ENCODE measurements at places on chromosomes 3 and 15. TPM values are rescaled to one million over a fixed set of nuclear protein-coding genes. Genes with fewer than 3 reads are reported as not detected.

- no peak for DNase-seq
- no peaks in the 10 kb centered on the region for H3K27me3 ChIP-seq
- no peak overlapping the region for H3K4me3 ChIP-seq
- H3K4me1 ChIP-seq, result no peaks in the 10 kb centered on the region
Observed at GRCh38 chr15:71485094-71485693, 325.2 kb upstream of the NR2E3 start.

The FAM81A gene
- total RNA-seq, result 27.3 TPM

DNA sequence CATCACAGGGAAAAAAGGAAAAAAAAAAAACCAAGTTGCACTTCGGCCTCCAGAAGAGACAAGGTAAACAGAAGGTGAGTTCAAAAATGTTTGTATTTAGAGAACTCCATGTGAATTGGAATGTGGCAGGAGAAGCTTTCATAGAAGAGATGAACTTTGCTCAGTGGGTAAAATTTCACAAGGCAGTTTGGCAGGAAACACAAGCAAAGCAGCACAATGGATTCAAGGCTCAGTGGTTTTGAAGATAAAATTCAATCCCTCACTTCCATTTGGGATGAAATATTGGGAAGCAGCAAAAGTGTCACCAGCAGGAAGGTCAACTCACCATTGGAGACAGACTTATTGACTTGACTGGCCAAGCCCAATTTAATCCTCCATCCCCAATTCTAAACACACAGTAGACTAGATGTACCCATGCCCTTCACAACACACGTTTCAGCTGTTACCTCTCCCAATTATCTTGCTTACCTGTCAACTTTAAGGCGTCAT lies 256.7 kb upstream of the ICE2 start:
- H3K4me1 ChIP-seq, result peaks cover 3% of the 10 kb centered on the region
- no peak overlapping the region for H3K27ac ChIP-seq
- no peak for DNase-seq
- H3K27me3 ChIP-seq, result no peaks in the 10 kb centered on the region

DNA sequence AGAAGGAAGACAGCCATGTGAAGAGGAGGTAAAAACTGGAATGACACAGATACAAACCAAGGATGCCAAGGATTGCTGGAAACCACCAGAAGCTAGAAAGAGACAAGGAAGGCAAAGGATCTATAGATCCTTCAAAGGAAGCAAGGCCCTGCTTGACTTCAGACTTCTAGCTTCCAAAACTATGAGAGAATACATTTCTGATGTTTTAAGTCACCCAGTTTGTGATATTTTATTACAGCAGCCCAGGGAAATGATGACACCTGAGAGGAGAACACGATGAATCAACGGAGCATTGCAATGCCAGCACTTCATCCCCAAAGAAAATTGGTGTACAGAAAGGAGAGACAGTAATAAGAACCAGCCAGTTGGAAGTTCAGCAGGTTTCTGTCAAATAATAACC lies 116.3 kb downstream of the MAGI1 start:
- H3K27me3 ChIP-seq, result no peaks in the 10 kb centered on the region
- no peak for DNase-seq
- no peaks in the 10 kb centered on the region for H3K36me3 ChIP-seq
- H3K27ac ChIP-seq, result no peak overlapping the region
- H3K4me3 ChIP-seq, result no peak overlapping the region

The TGM4 gene
- total RNA-seq, result not detected

DNA sequence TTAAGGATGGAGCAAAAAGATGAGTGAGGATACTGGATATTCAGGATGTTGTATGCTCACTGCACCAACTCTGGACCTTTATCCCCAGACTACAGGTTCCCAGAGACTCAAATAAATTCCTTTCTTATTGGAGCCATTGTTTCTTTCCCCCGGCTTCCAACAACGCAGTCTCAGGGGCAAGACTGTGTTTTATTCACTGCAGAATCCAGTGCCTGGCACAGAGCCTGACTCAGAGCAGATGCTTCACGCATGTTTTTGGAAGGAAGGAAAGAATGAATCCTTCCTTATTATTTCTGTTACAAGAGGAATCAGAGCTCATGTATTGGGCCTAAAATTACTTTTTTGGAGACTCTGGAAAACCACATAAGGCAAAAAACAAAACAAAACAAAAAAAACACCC lies 96.0 kb upstream of the VGLL4 start:
- no peaks in the 10 kb centered on the region for H3K4me1 ChIP-seq
- H3K36me3 ChIP-seq, result no peaks in the 10 kb centered on the region
- no peak for DNase-seq
- no peak overlapping the region for H3K4me3 ChIP-seq
- no peak overlapping the region for H3K27ac ChIP-seq
- H3K27me3 ChIP-seq, result no peaks in the 10 kb centered on the region

DNA sequence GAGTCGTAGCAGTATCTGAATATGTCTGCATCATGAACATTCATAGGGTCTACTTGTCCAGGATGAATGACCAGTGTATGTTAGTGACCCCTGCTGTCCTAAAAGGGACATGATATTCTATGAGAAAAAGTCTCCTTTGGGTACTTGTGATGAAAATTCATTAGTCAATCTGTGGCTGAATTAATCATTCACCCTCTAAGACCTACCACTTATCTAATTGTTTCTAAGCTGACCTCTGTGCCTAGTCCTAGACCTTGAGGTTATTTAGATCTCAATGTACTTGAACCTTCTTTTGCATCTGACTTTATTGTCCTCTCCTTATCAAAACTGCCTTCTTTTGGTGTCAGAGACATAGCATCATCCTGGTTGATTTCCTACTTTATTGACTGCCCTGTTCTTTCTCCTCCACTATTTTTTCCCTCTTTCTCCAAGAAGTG lies 799.3 kb downstream of the DIPK2A start:
- H3K27ac ChIP-seq, result no peak overlapping the region
- H3K27me3 ChIP-seq, result no peaks in the 10 kb centered on the region
- no peak overlapping the region for H3K4me3 ChIP-seq
- peak; percentile 44 for DNase-seq
- H3K36me3 ChIP-seq, result no peaks in the 10 kb centered on the region
- H3K4me1 ChIP-seq, result no peaks in the 10 kb centered on the region

DNA sequence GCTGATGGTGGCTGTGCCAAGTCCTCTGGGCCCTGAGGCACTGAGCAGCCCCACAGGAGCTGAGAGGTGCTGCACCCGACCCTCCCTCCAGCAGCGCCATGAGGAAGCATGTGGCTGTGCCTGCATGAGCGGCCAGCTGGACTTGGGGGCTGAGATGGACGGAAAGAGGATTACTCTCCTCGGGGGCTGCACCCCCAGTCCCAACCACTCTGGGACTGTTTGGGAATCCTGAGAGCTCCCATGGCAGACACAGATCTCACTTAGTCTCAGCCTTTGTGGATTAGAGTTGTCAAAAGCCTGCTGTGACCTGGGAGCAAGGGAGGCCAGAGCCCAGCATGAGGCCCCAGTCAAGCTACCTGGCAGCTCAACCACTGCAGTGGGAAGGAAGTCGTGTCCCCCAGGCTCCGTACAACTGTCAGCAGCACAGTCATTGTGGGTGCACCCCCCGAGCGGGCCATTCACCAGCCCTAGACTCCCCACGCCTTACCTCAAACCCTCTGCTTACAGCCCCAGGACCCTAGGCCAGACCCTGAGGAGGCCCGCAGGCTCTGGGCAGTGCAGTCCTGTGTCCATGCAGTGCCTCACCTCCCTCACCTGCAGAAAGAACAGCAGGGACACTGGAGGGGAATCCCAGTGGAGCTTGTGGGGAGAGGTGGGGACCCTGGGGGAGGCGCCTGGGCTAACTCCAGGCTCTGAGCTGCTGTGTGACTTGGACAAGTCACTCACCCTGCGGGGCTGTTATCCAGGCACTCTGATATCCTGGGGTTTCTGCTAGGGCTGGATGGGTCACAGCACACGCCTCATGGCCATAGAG lies 17.1 kb downstream of the PRR23E start:
- 0 out of 2 replicates have a peak, but pooled peaks cover 3% of the 10 kb centered on the region for H3K27me3 ChIP-seq
- no peaks in the 10 kb centered on the region for H3K36me3 ChIP-seq
- H3K4me3 ChIP-seq, result no peak overlapping the region
- H3K27ac ChIP-seq, result no peak overlapping the region

DNA sequence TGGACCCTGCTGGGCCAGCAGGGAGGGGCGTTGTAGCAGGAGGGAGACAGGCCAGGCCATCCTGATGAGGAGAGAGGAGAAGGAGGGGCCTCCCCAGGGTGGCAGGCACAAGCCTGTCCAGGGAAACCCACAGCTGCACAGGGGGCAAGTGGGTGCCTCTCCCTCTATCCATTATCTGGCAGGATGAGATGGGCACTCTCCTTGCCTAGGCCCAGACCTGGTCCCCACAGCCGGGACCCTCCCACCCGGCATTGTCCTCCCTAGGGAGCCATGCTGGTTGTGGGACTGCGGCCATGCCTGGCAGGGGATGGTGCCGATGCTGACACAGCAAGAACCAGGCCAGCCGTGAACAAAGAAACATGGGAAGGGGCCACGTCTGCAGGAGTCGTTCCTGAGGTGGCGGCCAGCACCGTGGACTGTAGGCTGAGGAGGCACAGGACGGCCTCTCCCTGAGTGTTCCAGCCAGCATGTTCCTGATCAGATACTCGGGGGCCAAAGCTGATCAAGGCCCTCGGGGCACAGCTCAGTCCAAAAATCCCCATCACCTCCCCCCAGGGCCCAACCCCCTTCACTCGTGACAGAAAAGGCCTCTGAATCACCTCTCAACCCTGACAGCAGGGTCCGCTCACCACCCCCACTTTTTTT lies 19.2 kb upstream of the CYP11A1 start:
- no peak overlapping the region for H3K27ac ChIP-seq
- H3K27me3 ChIP-seq, result 0 out of 2 replicates have a peak, but pooled peaks cover 5% of the 10 kb centered on the region
- no peak overlapping the region for H3K4me3 ChIP-seq
- H3K36me3 ChIP-seq, result no peaks in the 10 kb centered on the region
- no peak for DNase-seq
- peaks cover 43% of the 10 kb centered on the region for H3K4me1 ChIP-seq

- H3K27me3 ChIP-seq, result no peaks in the 10 kb centered on the region
- H3K36me3 ChIP-seq, result no peaks in the 10 kb centered on the region
- H3K27ac ChIP-seq, result no peak overlapping the region
- DNase-seq, result no peak
- no peak overlapping the region for H3K4me3 ChIP-seq
- no peaks in the 10 kb centered on the region for H3K4me1 ChIP-seq
Observed at GRCh38 chr3:6821411-6821810, 39.5 kb upstream of the GRM7 start.

The CFAP91 gene
- 0.10 TPM for total RNA-seq

The SEMA6D gene
- 0.71 TPM for total RNA-seq

The SH3GL3 gene
- total RNA-seq, result not detected

DNA sequence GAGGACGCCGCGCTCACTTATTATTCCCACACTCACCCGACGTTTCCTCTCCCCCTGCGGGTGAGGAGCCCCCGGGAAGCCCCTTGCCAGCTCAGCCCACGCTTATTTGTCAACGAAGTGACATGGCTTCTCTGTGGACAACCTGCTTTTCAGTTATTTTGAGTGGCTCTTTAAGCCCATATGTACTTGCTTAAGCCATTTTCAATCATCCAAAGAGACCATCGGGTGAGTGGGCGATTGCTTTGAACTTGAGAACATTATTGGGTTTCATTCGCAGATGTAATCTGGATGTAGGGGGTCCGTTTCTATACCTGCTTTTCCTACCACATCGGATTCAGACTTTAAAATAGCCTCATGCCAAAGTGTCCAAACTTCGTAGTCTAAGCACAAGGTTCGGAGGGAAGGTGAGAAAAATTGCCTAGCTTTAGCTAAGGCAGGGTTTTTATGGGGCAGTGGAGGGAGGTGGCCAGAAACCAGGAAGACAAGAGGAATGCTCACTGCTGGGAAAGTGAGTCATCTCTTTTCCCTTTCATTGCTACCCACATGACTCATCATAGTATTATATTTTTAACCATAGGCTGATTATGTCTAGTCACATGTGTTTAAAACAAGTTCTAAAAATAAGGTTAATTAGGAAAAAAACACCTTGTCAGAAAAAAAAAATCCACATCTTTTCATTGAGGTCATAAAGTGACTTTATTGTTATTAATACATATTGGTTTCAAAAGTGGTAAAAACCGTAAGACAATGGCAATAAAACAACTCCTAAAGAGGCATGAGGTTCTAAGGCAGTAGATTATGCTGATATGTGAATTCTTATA lies 773.1 kb upstream of the NR2F2 start:
- H3K4me1 ChIP-seq, result peaks cover 24% of the 10 kb centered on the region
- no peaks in the 10 kb centered on the region for H3K36me3 ChIP-seq
- H3K27ac ChIP-seq, result peak overlapping the region; percentile 55

GRCh38 chr15:68228971-68229385 lies 550 bp downstream of the CLN6 start:
- no peaks in the 10 kb centered on the region for H3K36me3 ChIP-seq
- no peak for DNase-seq
- peak overlapping the region; percentile 99 for H3K4me3 ChIP-seq
- peak overlapping the region; percentile 90 for H3K27ac ChIP-seq

The EXOSC7 gene
- 49.2 TPM for total RNA-seq

The MELTF gene
- 4.7 TPM for total RNA-seq

- no peak for DNase-seq
- no peak overlapping the region for H3K27ac ChIP-seq
- no peak overlapping the region for H3K4me3 ChIP-seq
- H3K36me3 ChIP-seq, result peaks cover 57% of the 10 kb centered on the region
Observed at GRCh38 chr15:42723068-42723467, 13.9 kb downstream of the CDAN1 start.

The C3orf22 gene
- not detected for total RNA-seq

The PBRM1 gene
- 60.0 TPM for total RNA-seq

DNA sequence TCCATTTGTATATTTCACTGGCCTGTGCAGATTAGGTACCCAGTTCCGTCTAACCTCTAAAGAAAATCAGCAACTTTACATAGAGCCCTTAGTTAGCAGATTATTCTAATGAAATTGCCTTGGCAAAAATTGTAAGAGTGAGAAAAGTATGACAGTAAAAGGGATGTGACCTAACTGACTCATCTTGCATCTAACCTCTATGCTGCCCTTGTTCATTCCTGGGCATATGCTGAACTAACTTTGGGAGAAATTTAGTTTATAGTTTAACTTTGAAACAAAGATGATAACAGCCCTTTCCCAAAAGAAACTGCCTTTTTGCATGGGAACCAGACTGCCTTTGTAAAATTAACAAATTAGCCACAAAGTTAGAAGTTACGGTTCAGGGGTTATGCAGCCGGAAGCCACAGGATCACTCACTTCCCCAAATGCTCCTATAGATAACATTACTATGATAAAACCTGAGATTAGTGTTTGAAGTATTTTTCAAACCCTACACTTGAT lies 839.8 kb upstream of the ALCAM start:
- H3K27me3 ChIP-seq, result no peaks in the 10 kb centered on the region
- no peak overlapping the region for H3K27ac ChIP-seq
- DNase-seq, result no peak
- no peak overlapping the region for H3K4me3 ChIP-seq

DNA sequence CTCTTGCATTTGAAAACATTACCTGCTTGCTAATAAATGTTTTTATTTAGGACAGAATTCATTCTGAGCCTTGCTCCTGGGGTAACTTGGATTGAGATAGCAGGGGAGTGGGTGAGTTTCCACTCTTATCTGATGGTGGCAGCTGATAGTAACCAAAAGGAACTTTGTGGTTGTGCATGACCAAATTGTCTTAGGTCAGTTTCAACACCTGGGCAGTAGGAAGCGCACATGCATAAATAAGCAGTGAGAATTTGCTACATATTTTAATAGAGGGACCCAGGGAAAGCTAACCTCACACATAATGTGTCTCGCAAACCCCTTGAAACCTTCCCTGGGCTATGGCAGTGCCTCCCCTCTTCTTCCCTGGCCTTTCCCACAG lies 65.4 kb upstream of the XCR1 start:
- no peaks in the 10 kb centered on the region for H3K4me1 ChIP-seq
- no peaks in the 10 kb centered on the region for H3K36me3 ChIP-seq
- no peak overlapping the region for H3K27ac ChIP-seq
- no peaks in the 10 kb centered on the region for H3K27me3 ChIP-seq
